HepG2 (cell line): ENCODE measurements at places on chromosomes 2 and 18.

GRCh38 chr2:18435426-18436037 lies 124.9 kb downstream of the RDH14 start:
- peak; percentile 58 for DNase-seq

DNA sequence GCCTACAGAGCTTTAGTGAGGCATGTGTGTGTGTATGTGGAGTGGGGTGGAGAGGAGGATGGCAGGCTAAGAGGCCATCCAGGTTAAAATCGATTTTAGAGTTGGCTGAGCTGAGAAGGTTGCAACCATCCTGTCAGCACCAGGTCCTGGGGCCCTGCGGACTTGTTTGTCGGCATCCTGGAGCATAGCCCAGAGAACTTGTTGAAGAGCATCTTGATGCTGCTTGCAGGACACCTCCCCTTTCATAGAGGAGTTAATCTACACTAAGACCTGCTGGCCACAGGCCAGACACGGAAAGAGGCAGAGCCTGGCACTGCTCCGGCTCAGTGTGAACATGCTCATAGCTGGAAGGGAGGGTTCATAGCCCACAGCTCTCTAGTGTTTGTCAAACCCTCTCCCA lies 72.1 kb upstream of the RGPD5 start:
- DNase-seq = no peak

GRCh38 chr18:3466045-3466444 lies 16.1 kb downstream of the TGIF1 start:
- DNase-seq = no peak

DNA sequence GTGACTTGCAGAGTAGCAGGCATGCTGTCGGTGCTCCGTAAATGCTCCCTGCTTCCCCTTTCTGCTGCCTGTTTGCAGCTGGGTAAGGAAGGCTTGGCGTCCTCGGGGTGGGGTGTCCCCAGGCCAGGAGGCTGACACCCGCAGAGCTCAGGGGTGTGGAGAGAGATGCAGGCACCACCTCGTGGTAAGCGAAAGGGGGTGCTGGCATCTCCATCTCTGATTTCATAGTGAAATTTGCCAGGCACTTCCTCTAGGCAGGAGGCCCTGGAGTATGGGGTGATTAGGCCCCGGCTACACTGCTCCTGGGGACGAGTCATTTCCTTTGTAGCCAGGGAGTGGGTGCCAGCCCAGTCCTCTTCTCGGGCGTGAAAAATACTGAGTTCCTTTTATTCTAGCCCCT lies 160.4 kb downstream of the KLHL29 start:
- DNase-seq = no peak

GRCh38 chr2:158745067-158745865 lies 49.9 kb upstream of the DAPL1 start:
- peak; percentile 64 for DNase-seq

- no peak for DNase-seq
These were observed 834 bp upstream of the BUB1 start for GRCh38 chr2:110678457-110679336.

- DNase-seq = peak; percentile 28
These were observed 80.1 kb upstream of the CTNNA2 start for GRCh38 chr2:79432731-79433146.

GRCh38 chr18:46010676-46011075 lies 43.5 kb upstream of the EPG5 start:
- no peak for DNase-seq

- DNase-seq = peak; percentile 46
These were observed 267.8 kb upstream of the EPAS1 start for GRCh38 chr2:46029332-46029811.

- DNase-seq = no peak
These were observed 284.1 kb downstream of the PHLPP1 start for GRCh38 chr18:62999392-62999791.

DNA sequence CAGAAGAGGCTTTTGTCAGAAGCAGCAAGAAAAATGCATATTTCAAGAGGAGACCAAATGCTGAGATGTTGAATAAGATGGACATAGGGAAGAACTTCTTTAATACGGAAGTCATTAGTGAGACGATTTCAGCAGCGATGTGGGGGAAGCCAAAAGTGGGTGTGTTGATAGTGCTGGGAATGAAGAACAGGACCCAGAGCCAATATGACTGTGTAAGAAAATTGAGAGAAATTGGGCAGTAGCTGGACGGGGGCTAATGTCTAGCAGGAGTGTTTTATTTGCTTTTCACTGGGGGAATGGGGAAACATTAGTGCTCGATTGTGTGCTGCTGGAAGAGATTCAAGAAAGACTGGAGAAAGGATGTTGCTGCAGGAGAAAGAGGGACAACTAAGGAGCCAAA lies 788.7 kb upstream of the KLHL29 start:
- DNase-seq = no peak

GRCh38 chr2:37600735-37601134 lies 70.7 kb downstream of the CDC42EP3 start:
- no peak for DNase-seq

GRCh38 chr2:219578811-219579613 lies 6.9 kb downstream of the INHA start:
- DNase-seq = no peak

- DNase-seq = no peak
These were observed 249.3 kb downstream of the ZNF385B start for GRCh38 chr2:179612108-179612507.

- DNase-seq = no peak
These were observed 90.3 kb upstream of the MAP3K20 start for GRCh38 chr2:172985139-172985892.

GRCh38 chr2:158174495-158174894 lies 72.8 kb downstream of the UPP2 start:
- DNase-seq = no peak

- no peak for DNase-seq
These were observed 26.5 kb upstream of the RFX8 start for GRCh38 chr2:101501443-101501842.

DNA sequence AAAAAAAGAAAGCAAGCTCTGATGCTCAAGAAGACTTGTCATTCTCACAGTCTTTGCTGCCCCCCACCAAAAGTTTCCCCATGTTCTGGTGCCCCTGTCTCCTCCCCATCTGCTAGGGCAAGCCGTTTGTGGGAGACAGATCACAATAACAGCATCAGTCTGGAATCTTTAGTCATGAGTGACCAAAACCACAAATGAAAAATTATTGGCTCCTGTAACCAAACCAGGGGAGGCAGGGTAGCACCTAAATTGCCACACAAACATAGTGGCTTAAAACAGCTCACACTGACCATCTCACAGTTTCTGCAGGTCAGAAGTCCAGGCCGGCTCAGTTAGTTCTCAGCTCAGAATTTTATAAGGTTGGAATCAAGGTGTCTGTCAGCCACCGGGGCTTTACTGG lies 9.1 kb upstream of the B3GNT7 start:
- no peak for DNase-seq

- no peak for DNase-seq
These were observed 206.4 kb downstream of the NOL4 start for GRCh38 chr18:34018336-34018735.

GRCh38 chr2:191818725-191819350 lies 28.1 kb downstream of the CAVIN2 start:
- DNase-seq = no peak

GRCh38 chr2:58512878-58513277 lies 271.8 kb upstream of the FANCL start:
- no peak for DNase-seq

- DNase-seq = no peak
These were observed 105.5 kb downstream of the ZEB2 start for GRCh38 chr2:144414324-144414845.

DNA sequence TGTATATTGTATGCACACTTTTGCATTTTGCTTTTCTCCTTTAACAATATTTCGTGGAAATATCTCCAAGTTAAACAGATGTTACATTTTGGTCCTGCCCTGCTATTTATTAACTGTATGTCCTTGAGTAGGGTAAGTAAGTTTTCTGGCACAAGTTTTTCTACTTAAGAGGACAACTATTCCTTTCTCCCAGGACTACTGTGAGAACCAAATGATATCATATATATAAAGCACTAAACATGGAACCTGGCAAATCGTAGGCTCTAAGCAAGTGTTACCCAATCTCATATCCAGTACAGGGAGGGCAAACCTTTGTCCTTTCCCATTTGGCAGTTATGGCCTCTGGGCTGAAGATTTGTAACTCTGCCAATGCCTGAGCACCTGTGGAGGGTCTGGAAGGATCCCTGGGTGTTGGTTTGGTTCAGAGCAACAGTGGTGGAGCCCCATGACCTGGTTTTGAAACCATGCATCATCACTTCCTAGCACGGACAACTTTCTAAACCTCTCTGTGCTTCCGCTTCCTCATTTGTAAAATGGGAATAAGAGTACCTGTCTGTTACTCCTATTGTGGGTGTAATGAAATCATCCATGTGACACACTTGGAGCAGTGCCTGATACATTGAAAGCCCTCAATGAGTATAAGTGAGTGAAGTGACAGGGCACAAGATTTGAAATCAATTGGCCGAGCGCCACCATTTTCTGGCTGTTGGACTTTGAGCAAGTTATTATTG lies 28.3 kb upstream of the ICOS start:
- DNase-seq = no peak

DNA sequence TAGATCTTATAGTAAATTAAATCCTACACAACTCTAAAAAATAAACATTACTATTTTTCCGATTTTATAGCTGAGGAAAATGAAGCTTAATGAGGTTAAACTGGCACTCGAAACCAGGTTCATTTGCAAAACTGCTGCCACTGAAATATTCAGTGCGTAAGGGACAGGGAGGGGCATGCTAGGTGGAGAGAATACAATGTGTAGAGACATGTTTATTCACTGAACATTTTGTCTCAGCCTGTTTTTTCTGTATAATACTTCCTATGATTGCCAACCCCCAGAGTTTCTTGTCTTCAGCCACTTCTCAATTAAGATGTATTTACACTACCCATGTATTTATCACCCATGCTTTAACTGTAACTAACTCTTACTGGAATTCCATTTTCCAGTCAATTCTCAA lies 31.6 kb upstream of the ZNF804A start:
- DNase-seq = no peak

DNA sequence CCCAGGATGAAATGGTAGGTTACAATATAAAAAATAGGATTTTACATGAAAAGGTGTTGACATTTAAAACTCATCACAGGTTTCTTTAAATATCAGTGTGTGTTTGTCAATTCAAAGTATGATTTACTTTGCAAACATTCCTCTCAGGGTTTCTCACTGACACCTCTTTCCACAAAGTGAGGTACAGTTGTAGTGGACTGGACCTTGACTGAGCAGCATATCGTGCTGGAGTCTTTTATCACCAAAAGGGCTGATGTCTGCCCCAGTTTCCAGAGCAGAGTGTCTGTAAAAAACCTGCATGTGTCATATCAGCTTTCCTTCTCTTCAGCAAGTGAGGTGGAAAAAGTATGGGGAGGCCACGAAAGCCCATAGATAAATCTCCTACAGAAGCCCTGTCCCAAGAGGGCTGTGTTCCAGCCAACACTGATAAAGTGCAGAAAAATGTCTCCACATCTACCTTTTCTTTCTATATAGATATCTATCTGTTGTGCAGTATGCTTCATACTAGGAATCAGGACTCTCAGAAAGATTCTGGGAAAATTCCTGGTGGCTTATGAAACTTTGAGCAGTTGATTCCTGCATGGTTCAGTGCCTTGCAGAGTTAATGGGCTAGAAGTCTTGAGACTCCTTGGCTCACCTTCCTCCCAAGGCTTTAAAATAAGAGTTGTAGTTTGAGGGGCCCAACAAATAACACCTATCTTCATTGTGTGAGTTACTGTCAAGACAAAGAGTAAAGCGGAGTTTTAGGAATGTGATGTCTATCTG lies 6.9 kb downstream of the ACYP2 start:
- peak; percentile 82 for DNase-seq

DNA sequence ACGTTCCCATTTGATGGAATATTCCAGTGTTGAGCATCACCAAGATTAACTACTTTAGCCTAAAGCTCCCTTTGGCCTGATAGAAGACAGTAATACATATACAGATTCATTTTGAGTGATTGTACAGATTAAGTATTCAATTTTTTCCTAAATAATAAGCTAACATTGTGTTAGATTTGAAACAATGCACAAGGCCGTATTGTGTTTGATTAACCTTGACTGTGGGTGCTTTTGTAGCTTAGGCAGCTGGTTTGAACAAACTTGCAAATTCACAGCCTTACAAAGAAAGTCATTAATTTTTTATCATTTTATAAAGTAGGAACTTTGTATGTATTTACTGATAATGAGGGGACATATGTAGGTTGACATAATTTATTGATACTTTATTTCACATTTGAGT lies 29.6 kb downstream of the NABP1 start:
- DNase-seq = no peak

- DNase-seq = no peak
These were observed 111.5 kb upstream of the MEIS1 start for GRCh38 chr2:66323406-66323805.

DNA sequence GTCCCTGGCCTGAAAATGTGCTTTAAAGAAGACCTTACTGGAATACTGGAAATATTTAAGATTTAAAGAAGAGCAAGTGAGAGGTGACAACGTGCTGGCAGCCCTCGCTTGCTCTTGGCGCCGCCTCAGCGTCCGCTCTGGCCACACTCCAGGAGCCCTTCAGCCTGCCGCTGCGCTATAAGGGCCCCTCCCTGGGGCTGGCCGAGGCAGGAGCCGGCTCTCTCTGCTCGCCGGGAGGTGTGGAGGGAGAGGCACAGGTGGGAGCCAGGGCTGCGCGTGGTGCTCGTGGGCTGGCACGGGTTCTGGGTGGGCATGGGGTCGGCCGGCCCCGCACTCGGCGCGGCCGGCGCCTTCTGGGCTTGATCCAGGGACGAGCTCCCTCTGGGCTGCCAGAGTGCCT lies 2.9 kb upstream of the COQ10B start:
- no peak for DNase-seq

DNA sequence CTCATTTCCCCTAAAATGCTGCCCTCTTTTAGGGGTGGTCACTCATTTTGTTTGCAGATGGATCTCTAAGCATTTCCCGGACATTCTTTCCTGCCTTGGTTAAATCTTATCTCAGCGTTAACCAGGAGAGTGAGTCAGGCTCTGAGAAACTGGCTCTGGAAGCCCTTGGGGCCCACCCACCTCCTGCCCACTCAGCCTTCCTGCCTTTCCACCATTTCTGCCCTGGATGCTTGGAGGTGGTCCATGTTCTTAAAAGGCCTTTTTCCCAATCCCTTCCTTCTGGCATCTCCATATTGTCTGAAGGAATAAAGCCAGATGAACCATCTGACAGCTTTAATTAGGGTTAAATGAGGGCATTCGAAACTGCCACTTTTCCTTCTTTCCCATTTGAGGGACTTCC lies 9.5 kb downstream of the HK2 start:
- no peak for DNase-seq

GRCh38 chr18:75799449-75800330 lies 372.2 kb upstream of the SMIM21 start:
- no peak for DNase-seq
